ENCODE measurements at places on chromosomes 1 and 21.

- no peak for DNase-seq
Measured at GRCh38 chr1:17235135-17235885, 13.6 kb upstream of the PADI3 start.

DNA sequence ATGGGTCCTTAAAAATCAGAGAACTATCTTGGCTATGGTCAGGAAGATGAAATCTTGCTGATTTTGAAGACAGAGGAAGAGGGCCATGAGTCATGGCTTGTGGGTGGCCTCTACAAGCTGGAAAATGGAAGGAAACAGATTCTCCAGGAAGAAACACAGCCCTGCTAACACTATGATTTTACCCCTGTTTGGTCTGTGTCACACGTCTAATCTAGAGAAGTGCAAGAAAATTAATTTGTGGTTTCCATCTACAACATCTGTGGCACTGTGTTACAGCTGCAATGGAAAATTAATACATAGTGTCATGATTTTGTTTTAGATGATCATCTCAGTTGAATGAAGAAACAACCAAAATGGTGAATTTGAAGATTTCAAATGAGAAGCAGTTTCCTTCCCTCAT, 288.7 kb upstream of the NRIP1 start:
- DNase-seq, result no peak

GRCh38 chr1:153773096-153773921, 1.9 kb upstream of the SLC27A3 start:
- DNase-seq, result peak; percentile 10

DNA sequence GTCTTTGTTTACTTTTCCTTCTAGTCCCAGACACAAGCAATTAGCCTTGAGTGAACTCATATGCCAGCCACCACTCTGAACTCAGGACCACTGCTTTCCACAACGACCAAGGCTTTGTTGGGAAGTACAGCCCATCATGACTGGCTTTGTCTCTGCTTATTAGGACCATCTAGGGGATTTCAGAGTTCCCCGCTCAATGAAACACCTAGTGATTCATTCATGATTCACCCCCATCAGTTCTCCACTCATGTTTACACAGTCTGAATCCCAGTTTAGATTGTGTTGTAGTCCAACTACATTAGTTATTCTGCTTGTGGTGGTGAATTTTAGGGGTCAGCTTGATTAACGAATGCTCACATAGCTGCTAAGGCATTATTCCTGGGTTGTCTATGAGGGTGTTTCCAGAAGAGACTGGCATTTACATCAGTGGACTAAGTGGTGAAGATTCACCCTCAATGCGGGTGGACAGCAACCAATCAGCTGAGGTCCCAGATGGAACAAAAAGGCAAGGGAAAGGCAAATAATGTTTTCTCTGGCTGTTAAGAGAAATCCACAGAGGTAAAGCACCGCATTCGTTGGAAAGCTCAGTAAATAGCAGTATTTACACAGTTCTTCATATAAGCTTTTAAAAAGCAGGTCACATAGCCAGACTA, 122.7 kb downstream of the RGS21 start:
- no peak for DNase-seq

DNA sequence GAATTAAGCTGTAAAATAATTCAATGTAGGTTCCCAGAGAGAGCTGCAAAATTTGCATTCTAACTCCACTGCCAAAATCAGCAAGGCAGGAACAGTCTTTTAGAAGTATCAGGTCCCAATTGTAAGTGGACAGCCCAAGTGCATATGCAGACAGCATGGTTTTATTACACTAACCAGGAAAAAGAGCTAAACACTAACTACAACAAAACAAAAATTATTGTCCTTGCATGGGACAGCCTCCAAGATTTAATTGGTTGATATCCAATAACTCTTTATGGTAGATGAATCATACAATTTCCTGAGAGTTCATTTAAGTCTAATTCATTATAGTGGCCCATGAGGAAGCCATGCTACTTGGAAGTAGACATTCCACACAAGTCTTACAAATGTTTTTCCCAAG, 154.3 kb upstream of the ZNF648 start:
- no peak for DNase-seq

Data from B cell (primary cell).